ENCODE measurements at places on chromosomes 12 and 14. TPM values are rescaled to one million over a fixed set of nuclear protein-coding genes. Genes with fewer than 3 reads are reported as not detected.
A peak's percentile ranks its signal among the peaks of the same experiment; 100 is the strongest.

Gene PAX9
- total RNA-seq, result not detected

Gene TMEM119
- total RNA-seq, result 0.97 TPM

Gene KCTD10
- 57.5 TPM for total RNA-seq

- DNase-seq, result no peak
These were observed 10.1 kb downstream of the ZFYVE26 start for GRCh38 chr14:67806246-67806645.

- DNase-seq, result no peak
These were observed 1168.3 kb downstream of the BCL11B start for GRCh38 chr14:98103705-98104104.

DNA sequence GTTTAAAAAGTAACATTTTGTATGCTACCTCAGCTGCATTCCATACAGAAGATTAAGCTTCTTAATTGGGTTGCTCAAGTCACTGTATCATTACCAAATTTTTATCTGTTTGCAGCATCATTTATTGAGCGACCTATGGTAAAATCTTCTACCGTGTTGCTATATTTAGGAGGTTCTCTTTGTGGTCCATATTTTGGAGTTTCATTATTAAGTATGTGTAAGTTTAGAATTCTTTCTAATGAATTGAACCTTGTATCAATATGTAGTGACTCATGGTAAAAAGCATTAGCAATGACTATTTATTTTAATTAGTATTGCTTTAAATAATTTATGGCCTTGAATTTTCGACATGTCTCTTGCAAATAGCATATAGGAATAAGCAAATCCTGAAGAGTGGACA is 42.2 kb downstream of the CSRP2 start:
- no peak for DNase-seq

GRCh38 chr14:88815980-88816379 is 8.5 kb upstream of the TTC8 start:
- no peak for DNase-seq

GRCh38 chr12:78489990-78490389 is 374.6 kb upstream of the SYT1 start:
- no peak for DNase-seq

DNA sequence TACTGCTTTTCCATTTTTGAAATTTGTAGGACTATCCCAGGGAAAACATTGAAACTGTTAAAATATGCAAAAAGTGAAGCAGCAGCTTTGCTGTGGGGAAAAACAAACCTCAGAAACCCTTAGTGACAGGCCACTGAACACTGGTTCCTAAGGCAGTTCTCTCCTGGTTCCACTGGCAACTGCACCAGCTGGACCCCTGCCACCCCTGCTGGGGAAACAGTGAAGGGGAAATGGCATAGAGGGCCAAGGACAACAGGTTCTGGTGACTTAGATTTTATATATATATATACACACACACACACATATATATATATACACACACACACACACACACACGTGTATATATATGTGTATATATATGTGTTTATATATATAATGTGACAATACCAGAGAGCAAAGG is 16.2 kb upstream of the KRT7 start:
- DNase-seq, result no peak

DNA sequence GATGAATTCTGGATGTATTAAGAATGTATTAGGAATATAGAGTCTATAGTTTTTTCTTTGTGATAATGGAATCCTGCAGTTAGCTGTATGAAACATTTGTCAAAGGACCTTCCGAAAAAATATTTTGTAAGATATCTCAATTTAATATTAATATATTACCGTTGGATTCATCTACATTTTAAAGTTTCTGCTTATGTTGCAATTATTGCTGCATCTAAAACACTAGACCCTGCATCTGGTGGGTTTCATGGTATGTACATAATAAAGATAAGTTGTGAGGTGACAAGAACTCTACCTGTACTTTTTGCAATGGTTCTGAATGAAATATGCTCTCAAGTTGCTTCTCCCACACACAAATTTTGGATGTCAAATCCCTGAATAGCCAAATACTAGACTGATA is 565.9 kb upstream of the FBXO33 start:
- no peak for DNase-seq

DNA sequence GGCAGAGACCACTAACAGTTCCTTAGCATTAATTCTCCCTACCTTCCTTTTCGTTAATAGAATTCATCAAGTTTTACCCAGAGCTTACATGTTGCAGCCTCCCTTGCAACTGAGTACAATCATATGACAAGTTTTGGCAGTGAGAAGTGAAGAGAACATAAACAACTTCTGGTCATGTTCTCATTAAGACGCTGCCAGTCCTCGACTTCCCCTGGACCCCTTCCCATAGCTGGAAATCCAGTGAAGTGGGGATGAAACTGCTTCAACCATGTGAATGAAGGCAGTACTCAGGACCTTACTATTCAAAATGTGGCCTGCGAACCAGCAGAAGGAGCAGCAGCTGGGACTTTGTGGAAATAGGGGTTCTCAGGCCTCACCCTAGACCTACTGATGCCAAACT is 133.9 kb downstream of the SPTSSA start:
- no peak for DNase-seq

DNA sequence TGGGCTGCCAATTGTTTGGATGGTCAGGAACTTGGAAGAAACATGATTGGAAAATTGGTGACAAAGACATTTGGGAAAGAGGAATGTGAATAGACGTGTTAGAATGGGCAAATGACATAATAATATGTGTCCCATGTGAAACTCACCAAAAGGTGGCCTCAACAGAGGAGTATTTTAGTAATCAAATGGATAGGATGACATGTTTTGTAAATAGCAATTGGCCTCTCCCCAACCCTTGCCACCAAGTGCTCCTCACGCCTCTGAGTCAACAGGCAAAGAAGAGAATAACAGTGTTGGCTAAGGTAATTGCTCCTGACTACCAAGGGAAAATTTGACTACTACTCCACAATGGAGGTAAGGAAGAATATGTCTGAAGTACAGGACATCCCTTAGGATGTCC is 81.4 kb downstream of the ATXN7L3B start:
- DNase-seq, result no peak

GRCh38 chr14:81890020-81890419 is 356.4 kb upstream of the SEL1L start:
- DNase-seq, result no peak

- no peak for DNase-seq
These were observed 769.3 kb upstream of the FLRT2 start for GRCh38 chr14:84760489-84761126.

- no peak for DNase-seq
These were observed 18.0 kb upstream of the PRPF39 start for GRCh38 chr14:45065956-45066355.

DNA sequence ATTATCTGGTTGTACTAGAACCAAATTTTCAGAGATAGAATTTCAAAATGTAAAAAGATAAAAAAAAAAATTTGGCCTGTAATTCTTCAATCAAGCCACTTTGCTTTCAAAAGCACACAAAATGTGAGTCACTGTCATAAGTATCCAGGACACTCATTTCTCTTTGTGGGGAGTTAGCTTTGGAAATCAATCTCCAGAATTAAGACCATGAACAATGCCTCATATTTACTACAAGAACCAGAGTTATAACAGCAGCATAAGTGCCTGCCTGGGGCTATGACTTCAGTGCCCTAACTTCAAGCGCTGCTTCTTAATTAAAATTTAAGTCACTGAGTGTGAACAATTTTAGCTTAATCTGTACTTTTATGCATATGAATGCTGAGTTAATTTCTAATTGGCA is 162.1 kb downstream of the C12orf42 start:
- DNase-seq, result no peak

GRCh38 chr14:105748204-105748578 is 221.8 kb downstream of the TMEM121 start:
- no peak for DNase-seq

DNA sequence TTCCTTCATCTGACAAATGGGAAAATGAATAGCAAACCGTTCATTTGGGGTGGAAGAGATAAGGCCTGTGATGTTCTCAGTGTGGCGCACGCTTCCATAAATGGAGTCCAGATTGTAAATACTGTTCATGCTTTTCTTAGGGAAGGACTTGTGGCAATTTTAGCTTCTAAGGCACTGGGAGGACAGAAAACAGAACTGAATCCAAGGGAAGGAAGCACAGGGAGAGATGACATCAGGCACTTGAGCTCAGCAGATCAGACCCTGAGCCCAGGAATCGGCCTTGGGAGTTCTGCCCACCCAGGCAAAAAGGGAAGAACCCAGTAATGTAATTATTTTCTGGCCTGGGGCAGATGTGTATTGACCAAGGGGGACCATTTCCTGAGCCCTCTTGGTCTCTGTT is 7.2 kb upstream of the SH2B3 start:
- no peak for DNase-seq

DNA sequence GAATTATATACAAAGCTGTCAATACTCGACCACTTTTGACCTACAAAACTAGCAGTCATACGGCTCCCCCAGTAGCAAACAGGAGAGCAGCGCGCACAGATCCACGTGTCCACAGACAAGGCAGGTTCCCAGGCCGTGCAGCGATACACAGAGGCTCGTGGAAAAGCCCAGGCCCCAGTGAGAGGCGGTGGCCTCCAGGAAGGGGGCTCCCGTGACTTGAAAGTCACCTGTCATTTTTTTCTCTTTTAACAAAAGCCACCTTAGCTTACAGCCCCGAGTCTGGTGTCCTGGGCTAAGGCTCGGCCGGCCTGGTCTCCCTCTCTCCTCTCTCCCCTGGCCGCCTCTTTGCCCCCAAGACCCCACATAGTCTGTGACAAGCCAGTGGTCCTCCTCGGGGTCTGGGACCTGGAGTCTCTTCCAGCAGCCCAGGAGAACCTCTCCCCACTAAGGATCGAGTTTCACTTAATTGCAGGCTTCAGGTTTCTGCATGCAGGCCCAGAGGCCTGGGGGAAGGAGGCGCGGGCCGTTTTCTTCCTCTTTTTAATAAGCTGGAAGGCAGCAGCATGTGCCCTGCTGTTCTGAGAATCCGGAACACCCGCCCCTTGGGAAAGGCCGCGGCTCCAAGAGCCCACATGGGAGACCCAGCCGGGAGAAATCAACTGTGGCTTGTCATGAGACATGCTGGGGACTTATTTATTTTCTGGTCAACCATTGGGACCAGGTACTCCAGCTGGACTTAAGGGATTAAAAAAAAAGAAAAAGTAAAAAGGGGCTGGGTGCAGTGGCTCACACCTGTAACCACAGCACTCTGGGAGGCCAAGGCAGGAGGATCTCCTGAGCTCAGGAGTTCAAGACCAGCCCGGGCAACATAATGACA is 15.9 kb downstream of the NCOR2 start:
- DNase-seq, result peak; percentile 80

DNA sequence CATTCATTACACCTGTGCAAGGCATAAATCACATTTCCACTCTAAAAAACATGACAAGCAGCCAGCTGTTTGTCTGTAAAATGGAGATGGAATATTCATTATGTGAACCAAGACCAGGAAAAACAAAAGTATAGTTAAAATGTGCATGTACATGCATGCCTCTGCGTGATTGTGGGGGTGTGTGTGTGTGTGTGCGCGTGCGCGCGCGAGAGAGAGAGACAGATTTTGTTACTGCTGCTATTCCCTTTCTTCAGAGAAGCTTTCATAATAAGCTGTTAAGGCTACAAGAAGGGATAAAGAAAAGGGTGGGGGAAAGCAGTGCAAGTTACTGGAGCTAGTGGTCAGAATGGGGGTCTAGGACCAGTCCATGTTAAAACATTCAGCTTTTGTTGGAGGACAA is 430.3 kb downstream of the NAV3 start:
- DNase-seq, result no peak

- peak; percentile 6 for DNase-seq
These were observed 74.6 kb downstream of the RERG start for GRCh38 chr12:15146585-15146984.

DNA sequence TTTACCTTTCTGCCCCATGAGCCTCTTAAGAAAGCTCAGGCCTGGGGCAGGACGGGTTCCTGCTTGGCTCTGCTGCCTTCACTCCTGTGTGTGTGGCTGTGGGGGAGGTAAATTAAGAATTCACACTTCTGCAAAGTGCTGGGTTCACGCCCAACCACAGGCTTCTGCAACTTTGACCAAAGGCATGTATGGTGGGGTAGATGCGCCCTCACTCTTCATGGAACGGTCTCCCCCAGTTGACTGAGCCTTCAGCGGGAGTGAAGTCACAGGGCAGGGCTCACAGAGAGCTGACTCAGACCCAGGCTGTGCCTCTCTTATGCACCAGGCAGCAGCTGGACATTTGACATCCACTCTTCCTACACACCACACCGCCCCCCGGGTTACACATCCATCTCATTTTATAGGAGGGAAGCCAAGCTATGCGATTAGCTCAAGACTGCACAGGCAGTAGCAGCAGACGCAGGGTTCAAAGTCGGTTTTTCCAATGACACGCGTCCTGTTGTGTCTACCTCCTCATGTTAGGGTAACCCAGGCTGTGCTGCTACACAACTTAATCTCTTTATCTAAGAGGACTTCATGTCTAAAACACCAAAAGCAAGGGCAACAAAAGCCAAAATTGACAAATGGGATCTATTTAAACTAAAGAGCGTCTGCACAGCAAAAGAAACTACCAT is 15.4 kb upstream of the BCL11B start:
- no peak for DNase-seq

GRCh38 chr14:33589334-33589733 is 361.5 kb downstream of the EGLN3 start:
- DNase-seq, result no peak
